ENCODE measurements at places on chromosomes 6 and 20.

GRCh38 chr20:237929-238328 is 10.9 kb downstream of the DEFB129 start:
- no peak for DNase-seq

DNA sequence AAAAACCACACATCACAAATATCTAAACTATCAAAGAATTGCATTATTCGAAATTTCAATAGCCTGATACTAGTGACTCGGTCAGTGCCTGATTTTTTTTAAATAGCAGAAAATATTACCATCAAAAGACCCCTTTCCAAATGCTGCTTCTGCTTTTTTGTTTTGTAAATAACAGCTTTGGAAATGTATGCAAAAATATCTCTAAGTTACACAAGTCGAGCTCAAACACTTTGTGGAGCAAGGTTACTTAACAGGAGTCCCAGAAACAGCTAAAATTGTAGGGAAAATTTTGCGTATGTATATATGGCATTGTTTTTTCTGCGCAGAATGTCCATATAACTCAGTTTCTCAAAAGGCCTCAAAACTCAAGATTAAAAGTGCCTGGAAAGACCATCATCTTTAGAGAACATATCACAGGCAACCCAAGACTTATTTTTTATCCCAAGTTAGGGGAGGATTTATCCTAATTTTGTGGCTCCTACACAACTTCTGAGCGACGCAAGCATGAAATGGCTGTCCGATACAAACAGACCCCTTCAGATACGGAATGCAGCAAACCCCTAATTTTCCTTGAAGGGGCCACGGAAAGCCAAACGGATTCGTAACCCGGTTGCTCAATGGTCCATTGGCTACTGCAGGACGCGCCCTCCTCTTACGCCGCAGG is 1.3 kb downstream of the CEP85L start:
- no peak for DNase-seq

- DNase-seq, result no peak
These were observed 294.5 kb downstream of the CD83 start for GRCh38 chr6:14412026-14412425.

DNA sequence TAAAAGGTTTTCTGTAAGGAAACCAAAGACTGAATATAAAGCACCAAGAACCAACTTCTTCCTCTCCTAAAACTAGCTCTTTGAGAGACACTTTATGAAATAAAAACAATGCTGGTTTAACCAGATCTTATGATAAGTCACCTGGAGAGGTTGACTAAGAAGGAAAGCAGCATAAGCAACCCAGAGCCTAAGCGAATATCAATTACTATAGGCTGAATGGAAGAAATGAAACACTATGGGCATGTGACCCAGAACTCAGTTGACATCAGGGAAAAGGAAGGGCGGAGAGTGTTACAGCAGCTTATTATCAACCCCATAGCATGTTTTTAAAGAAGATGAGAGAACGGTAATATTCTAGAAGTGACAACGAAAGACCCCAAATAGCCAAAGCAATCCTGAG is 94.1 kb upstream of the STMND1 start:
- DNase-seq, result no peak

DNA sequence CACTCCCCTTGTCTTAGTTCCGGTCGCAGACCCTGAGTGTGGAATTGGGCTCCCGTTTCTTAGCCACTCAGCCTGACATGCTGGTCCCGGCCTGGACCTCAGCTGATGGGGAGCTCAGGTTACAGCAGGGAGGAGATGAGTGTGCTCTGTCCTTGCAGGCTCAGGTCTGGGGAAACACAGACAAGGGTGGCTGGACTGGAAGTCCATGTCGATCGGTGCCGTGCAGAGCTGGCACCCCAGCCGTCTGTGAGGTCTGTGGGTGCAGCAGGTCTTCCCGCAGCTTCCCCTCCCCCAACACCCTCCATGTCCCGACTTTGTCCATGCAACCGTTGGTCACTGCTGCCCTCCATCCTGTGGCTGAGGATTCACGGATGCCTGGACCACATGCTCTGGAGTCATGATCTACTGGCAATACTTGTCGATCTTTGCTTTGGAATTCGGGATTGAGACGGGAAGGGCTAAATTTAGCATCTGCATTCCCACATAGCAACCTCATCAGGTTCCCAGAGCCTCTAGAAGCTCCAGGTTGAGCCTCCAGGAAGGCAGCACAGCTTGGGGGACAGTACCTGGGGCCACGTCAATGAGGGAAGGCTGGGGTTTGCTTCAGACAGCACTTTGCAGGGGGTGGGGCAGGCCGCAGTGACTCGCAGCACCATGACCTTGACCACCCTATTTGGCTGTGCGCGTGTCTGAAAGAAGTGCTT is 118.8 kb downstream of the PSMB1 start:
- DNase-seq, result no peak

DNA sequence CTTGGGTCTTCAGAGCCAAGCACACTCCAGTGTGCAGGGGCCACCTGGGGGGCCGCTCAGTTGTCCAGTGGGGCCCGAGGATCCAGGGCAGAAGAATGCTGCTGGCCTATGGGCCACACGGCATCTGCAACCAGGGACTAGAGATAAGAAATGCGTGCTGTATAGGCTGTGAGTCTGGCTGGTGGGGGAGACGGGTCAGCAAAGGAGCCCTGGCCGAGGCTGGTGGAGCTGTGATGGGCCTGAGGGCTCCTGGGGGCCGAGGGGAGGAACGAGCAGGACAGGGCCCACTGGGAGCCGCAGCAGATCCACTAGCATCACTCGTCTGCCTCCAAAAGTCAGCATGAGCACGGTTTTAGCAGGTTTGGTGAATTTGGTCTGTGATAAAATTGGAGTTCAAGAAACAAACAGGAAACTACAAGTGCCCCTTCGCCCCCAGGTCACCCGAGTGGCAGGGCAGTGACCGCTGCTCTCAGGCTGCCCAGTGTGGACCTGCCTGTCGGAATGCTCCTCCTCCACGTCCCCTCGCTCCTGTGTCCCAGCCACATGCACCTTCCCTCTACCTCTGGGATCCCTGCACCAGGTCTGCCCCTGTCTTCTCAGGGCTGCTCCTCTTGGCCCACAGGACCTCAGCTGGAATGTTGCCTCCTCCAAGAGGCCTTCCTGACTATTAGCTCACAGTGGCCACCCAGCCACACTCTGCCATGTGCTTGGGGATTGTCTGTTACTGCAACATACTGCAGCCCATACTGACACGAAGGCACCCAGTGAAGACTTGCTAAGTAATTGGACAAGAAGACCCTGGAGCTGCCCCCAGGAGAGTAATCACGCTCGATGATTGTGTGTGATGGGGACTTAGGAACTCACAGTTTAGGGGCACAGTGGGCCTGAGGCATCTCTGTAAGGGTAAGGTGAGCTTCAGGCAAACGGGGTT is 10.9 kb downstream of the ACSS1 start:
- no peak for DNase-seq

GRCh38 chr20:36827541-36828279 is 48.2 kb upstream of the TLDC2 start:
- no peak for DNase-seq

DNA sequence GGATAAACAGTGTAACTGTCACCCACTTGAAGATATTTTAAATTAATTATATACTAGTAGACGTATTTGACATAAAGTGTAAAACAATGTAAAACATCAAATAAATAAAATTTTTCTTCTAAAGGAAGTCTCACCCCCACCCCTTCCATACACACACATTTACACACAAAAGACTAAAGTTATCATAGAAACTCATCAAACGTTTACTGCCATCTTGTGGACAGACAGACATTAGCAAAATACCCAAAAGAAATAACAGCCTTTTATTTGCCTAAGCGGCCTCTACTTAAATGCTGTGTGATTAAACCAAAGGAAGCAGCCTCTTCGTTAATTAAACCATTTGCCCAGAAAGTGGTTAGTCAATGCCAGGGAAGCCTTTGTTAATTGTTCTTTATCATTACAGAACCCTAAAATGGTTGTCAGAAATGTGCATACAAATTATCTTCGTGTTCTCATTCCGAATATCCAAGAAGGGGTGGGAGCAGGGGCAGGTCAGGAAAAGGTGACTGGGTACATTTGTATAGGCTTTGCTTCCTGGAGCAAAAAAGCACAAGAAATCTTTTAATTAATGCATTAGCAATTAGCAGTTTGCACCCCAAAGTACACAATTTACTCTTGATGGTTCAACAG is 176.2 kb upstream of the SASH1 start:
- DNase-seq, result peak; percentile 73

GRCh38 chr6:35486005-35486925 is 10.6 kb downstream of the TEAD3 start:
- peak; percentile 94 for DNase-seq

GRCh38 chr6:134358320-134358719 is 40.4 kb upstream of the SGK1 start:
- DNase-seq, result no peak

DNA sequence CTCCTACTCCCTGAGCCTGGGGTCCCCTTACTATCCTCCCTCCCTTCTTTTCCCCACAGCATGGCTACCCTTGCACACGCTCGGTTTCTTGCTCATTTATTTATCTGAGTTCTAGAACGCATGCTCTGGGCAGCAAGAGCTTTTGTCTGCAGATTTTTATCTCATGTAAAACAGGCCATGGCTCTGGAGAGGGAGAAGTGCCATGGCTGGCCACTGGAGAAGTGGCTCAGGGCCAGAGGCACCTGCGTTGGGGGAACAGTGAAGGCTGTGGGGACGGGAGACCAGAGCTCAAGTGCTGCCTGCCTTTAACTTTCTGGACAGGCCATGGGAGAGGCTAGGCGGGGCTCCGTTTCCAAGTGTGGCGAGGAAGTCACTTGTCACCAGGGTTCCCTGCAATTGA is 177.7 kb upstream of the SULF2 start:
- DNase-seq, result no peak

- no peak for DNase-seq
These were observed 6.2 kb downstream of the RNF217 start for GRCh38 chr6:124968401-124968800.

GRCh38 chr6:67811239-67812037 is 823.6 kb upstream of the ADGRB3 start:
- DNase-seq, result no peak

- no peak for DNase-seq
These were observed 353.6 kb downstream of the MAFB start for GRCh38 chr20:40335437-40335836.

- peak; percentile 63 for DNase-seq
These were observed 25.8 kb downstream of the SLC2A12 start for GRCh38 chr6:134026597-134026996.

DNA sequence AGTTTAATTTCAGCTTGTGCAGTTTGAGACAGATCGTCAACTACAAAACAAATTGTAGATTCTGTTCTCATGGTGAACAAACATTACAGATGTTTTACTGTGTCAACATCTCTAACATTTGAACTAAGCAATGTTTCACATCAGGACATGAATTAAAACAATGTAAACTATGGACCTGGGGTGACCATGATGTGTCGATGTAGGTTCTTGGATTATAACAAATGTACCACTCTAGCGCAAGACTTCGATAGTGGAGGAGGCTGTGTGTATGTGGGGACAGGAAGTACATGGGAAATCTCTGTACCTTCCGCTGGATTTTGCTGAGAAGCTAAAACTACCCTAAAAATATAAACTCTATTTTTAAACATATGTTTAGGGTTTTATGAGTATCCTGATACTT is 17.1 kb downstream of the HIVEP2 start:
- DNase-seq, result peak; percentile 20

GRCh38 chr6:160297310-160297709 is 38.7 kb upstream of the SLC22A2 start:
- DNase-seq, result peak; percentile 33

GRCh38 chr6:144314003-144314485 is 28.9 kb downstream of the UTRN start:
- peak; percentile 14 for DNase-seq

DNA sequence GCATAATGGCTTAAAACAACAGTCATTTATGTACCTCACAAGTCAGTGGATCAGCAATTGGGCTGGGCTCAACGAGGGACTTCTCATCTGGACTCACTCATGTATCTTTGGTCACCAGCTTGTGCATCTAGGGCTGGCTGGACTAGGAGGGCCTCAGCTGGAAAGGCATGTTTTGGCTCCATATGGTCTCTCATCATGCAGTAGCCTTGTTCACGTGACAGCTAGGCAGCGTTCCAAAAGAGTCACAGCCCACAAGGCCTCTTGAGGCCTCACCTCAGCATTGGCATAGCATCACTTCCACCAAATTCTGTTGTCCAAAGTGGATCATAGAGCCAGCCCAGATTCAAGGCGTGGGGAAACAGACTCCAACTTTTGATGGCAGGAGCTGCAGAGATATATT is 110.1 kb downstream of the MAFB start:
- DNase-seq, result no peak

DNA sequence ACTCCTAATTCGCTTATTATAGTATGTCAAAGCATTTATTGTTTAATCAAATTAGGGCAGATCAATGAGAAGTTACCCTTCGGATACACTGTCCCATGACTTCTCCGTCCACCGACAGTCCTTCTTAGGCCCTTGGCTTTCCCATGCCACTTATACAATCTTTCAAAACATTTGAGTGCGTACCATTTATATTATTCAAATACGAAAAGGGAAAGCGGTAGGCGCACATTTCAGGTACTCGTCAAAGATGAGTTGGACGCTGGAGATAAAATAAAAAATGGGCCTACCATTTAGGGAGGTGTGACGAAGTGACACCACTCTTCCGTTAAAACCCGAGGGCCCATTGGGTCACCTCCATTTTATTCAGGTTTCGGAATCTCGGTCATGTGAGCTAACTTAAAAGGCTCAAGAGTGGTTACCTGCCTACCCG is 542 bp upstream of the AFG1L start:
- DNase-seq, result no peak

GRCh38 chr20:59573837-59574236 is 30.5 kb upstream of the PHACTR3 start:
- DNase-seq, result no peak

- DNase-seq, result no peak
These were observed 47.1 kb upstream of the EDN3 start for GRCh38 chr20:59253325-59253724.

GRCh38 chr6:151539506-151540268 is 45.9 kb downstream of the CCDC170 start:
- DNase-seq, result no peak

DNA sequence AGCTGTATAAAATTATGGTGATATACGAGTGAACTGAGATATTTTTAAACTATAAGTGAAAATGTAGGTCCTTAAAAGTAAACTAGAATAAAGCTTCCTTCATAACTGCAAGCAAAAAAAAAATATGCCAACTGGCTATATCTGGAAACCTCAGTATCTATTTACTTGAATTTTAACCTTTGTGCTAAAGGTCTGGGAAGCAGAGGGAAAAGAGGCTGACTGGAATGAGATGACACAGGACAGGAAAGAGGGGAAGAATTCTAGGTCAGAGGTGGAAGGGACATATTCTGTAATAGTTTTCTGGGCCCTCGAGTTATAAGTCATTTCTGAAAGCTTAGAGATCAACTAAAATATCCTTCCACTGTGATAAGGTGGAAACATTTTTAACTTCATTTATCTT is 46.8 kb downstream of the AIG1 start:
- DNase-seq, result no peak

DNA sequence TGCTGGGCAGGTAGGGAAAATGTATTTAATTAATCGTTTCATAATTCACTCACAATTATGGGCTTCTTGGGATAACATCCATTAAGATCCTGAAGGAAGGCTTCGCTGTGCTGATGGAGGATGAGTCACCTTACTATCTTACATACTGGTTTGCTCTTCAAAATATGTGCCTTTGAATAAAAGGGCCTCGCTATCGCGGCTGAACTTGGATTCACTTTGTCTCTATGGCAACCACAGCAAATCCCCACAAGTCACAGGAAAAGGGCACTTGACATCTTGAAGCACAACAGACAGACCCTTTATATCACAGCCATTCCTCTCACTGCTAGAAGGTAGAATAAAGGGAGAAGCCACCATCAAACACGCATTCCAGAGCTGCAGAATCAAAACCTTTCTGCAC is 141.3 kb upstream of the MYLIP start:
- DNase-seq, result no peak
